ENCODE measurements at places on chromosomes 4 and X.

DNA sequence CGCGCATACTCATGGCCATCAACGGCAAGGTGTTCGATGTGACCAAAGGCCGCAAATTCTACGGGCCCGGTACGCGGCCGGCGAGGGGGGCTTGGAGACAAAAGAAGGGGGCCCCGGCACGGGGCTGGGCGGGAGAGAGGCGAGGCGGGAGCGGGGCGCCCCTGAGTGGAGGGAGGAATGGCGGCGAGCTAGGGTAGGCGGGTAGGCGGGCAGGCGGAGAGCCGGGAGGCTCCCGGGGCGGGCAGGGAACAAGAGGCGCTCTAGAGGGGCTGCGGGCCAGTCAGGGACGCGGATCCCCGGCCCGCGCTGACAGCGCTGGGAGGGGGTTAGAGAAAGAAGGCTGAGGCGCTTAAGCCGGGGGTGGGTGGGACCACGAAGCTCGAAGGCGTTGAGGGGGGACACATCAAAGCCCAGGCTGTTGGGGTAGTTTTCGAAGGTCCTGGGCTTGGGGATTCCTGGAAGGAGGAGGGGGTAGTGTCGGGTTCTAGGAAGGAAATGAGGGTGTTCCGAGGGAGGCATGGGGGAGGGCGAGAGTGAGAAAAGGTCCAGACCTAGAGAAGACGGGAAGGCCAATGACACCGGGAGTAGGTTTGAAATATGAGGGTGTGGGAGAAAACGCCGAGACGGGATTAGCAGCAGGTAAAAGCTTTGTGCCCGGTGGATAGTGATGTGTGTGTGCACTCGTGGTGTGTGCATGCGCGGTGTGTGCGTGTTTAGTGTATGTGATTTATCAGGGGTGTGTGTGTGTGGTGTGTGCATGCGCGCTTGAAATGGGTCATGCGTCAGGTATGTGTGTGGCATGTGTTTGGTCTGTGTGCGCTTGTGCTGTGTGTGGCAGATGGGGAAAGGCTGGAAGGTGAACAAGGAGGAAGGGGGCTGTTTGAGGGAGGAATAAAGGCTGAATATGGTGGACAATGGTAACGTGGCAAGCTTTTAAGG lies 807 bp downstream of the PGRMC1 start:
- peak; percentile 28 for DNase-seq

GRCh38 chr4:40987151-40987550 lies 227.2 kb downstream of the APBB2 start:
- DNase-seq = no peak

DNA sequence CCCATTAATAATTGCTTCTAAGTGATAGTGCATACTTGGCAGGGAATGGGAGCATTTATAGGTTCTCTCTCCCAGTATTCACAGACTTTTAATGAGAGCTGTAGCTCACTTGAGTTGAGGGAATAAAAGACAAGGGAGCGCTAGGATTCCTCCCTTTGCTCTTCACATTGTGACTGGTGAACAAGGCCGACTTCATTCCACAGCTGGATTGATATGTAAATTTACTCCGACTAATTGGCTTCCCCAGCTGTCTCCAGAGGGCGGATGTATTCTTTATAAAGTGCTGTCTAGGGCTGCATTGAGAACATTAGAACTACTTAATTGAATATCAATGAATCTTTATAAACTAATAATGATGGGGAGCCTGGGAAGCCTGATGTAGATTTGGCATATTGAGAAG lies 63.4 kb downstream of the GPR50 start:
- DNase-seq = no peak

DNA sequence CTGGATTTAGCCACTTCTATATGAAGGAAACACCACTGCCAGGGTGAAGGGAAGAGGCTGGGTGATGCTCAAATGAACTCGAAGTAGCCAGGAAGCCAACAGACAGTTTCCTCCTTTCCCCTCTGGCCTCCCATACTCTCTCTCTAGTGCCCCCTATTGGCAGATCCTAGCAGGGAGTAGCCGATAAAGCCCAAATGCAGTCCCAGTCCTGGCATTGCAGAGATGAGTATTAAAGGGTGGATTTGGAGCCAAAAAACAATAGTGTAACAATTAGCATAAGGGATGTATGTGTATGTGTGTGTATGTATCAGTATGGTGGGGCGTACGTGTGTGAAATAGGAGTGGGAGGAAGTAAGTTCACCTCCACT lies 213.8 kb upstream of the LDB2 start:
- peak; percentile 29 for DNase-seq

DNA sequence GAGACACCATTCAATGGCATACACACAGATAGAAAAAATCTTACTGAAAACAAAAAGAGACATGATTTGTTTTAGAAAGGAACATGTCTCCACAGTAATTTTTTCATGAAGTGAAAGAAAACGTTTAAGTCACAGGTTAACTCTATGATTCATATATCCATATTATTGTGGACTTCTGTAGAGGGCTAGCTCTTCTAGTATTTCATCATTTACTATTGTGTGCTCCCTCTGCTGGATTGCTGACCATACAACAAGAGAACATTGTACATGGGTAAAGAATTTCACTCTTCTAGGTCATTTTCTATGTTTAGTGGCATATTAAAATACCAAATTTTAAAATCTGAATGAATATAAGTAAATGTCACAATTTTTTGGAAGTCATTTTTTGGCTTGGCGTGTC lies 91.8 kb upstream of the POU3F4 start:
- peak; percentile 13 for DNase-seq
